OCI-M1 (cell line): ENCODE measurements at places on chromosomes 5 and 9.

DNA sequence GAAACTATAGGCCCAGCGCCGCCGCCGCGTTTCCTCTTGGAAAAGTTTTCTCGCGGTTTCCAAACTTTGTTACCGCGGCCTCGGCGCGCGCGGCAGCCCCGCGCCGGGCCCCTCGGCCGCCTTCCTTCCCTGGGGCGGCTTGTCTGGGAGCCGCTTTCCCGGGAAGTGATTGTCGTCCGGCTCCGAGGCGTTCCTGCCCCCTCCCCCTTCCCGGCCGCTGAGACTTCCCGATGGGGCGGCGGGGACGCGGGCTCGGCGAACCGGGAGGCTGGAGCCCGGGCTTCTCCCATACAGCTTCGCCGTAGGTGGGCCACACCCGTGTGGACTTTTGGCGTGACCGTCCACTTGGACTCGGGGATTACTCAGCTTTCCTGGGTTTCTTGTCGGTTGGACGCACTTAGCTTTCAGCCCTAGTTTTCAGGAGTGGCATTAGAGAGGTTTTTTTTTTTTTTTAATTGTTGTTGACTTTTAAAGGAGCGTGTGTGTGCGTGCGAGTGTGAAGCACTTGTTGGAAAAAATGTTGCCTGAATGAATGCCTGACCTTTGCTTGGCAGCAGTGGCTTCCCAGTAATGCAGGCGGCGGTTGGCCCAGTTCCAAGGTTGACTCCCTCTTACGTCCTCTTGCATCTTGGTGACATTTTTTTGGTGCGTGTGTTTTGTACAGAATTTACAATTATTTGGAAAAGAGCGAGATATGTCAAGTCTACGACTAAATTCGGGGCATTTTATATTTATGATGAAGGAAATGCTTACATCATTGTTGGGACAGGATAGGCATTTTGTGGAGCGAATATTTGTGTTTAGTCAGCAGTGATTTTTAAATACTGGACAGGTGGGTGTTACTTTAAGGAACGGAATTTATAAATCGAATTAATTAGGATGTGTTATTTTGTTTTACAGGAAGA is 821 bp downstream of the CTNNA1 start:
- peak; percentile 89 for DNase-seq

GRCh38 chr5:60722416-60722815 is 22.4 kb upstream of the DEPDC1B start:
- DNase-seq, result no peak

DNA sequence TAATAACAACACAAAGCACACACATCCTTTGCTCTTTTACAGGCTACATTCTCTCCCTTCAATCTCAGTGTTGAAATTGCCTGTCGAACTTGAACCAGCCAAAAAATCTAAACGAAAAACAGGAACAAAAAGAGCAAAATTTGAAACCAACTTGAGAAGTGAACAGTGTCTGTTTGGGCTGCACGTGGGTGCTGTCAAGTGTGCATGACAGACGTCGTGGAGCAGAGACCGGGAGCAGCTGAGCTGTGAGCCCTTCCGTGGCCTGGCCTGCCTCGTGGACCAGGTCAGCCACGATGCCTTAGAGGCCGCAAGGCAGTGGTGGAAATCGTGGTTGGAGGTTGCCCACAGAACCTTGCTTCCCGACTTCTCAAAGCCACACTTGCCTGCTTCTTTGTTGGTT is 34.8 kb upstream of the DENND1A start:
- no peak for DNase-seq

- DNase-seq, result no peak
Measured at GRCh38 chr9:95580812-95581761, 64.3 kb upstream of the PTCH1 start.

GRCh38 chr5:56155992-56156584 is 77.0 kb downstream of the ANKRD55 start:
- DNase-seq, result peak; percentile 41

DNA sequence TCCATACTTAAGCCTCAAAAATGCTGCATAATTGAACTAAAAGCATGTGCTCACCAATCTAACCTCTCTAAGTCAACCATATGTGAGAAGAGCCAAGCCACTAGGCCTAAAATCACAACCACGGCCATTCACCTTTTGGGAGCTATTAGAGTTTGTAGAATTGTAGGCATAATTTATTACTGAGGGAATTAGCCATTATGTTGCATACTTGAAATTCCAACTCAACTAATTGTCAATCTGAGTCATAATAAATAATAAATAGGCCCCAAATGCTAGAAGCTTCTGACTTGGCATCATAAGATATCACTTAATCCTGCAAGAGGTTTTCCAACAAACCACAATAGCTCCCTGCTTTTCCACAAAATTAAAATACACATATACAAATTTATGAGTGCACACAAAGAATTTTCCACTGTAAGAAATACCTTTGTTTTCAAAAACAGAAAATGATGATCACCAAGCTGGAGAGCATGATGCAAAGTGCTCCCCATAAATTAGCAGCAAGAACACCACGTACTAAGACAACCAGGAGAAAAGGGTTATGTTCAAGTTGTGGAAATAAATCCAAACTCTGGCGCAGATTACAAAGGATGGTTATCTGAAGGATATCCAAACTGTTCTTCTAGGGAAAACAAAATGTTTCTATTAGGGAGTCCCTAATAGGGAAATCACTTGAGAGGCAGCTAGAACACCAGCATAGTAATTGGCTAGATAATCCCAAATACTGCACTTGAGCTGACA is 250.0 kb upstream of the SLC30A5 start:
- no peak for DNase-seq

DNA sequence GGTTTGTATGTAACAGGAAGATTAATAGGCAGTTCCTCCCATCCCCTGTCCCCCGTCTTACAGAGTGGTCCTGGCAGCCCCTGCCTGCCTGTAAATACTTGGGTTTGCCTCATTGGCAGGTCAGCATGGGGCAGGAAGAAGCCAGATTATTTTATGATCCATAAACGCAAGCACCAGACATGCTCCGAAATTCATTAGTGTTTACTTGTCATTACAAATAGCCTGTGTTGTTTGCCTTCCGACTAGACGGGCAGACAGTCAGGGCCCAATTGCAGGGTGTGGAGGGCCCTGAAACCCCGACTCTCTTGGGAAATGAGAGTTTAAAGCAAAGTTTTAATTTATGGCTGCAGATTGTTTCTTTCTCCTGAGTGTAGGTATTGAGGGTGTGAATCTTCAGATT is 97.2 kb downstream of the RALGPS1 start:
- no peak for DNase-seq

- no peak for DNase-seq
Measured at GRCh38 chr9:113632776-113633590, 169.5 kb downstream of the RGS3 start.

DNA sequence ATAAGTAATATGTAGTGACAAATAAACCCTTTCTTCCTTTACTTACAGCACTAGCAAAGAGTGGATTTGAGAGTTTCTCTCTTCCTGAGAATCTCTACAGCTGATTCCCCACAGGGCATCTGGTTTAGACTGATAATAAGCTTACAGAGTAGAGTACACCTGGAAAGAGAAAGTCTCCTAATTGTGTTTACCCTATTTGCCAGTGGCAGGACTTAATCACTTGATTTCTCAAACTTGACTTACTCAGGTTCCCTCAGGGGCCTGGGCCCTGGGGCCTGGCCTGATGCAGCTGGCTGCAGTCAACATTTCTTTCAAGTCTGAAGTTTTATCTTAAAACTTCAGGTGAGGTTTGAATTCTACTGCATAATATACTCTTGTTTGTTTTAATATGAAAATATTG is 38.0 kb upstream of the UBTD2 start:
- DNase-seq, result no peak

DNA sequence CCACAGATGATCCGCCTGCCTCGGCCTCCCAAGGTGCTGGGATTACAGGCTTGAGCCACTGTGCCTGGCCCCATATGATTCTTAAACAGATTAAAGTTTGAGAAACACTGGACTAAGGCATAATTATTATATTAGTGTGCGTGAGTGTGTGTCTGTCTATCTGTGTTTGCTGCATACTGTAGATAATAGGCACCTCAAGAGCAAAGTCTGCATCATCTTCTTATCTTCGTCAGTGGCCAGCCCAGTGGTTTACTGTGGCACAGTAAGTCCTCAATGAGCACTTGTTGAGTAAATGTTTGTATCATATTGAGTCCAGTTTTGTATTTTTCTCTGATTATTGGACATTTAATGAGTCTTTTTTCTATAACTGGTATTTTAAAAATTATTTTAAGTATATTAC is 81.7 kb downstream of the ITGA1 start:
- peak; percentile 92 for DNase-seq

DNA sequence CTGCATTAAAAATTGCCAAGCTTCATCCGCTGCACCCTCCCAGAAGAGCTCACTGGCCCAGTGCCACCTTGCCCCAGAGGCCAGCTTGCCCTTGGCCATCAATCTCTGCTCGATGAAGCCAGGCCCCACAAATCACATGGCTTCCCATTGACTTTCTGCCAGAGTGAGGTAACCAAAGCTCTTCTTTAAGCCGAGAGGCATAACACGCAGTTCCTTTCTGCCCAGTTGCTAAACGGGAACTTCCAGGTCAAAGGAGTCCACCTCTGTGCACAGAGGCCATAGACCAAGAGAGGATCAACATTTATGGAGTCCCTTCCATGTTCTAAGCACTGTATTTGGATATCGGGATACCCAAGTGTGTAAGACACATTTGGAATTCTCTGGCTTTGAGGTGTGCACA is 208.8 kb downstream of the KIF4B start:
- DNase-seq, result no peak

- DNase-seq, result no peak
Measured at GRCh38 chr9:127990554-127990953, 9.8 kb upstream of the EEIG1 start.

GRCh38 chr5:174118823-174119467 is 73.4 kb downstream of the NSG2 start:
- no peak for DNase-seq

- DNase-seq, result peak; percentile 55
Measured at GRCh38 chr5:76413746-76414145, 10.7 kb downstream of the IQGAP2 start.

GRCh38 chr9:118094387-118094786 is 390.2 kb downstream of the TLR4 start:
- DNase-seq, result no peak

DNA sequence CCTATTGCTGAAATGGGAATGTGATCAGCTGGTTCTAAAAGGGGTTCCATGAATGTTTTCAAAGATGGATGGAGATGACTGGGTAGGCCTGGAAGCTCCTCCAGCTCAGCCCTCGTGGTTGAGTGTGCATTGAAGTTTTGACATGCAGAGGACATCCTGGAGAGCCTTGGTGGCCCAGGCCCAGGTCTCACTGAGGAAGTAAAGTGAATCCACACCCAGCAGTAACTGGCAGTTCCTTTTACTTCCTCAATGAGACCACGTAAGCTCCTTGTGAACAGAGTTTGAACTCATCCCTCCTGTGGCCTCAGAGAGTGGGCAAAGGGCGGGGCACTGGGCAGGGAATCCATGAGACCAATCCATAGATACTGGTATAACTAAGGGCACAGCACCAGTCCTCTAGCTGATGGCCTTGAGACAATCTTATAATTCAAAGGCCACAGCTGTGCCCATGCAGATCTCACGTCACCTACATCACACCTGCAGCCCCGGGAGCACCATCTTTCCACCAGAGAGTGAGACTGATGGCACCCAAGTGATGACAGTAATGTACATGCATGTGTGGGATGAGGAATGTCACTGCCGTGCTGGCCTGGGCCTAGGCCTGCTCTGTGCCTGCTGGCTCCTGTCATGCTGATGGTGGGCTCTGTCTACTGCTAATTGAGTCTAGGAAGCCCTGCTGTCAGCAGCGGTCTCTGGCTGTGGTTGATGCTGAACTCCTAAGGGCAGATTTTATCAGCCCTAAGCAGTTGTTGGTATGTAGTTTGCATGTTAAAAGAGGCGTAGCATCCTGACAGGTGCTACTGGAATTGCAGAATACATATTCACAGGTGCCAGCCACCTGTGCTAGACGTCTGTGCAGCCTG is 257.8 kb downstream of the FSTL4 start:
- no peak for DNase-seq
